GM06990 (cell line): ENCODE measurements at places on chromosomes 11 and 22.

DNA sequence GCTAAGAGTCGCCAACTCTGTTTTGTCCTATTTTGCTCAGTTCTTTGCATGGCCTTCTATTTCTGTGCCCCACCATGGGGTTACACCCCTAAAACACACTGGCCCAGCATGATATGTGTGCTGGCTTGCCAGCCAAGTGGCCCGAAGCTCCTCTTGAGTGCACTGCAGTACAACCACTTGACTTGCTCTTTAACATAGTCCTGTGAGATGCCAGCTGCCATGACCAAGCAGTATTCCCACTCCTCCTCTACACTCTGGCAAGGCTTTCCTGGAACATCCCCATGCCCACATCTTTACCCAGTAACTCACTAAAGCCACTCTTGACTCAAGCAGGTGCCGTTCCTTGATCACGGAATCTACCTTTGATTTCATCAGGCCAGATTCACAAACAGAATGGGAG is 102.9 kb upstream of the GAL start:
- DNase-seq: no peak

- DNase-seq: no peak
Observed at GRCh38 chr11:65798882-65799281, 12.0 kb downstream of the OVOL1 start.

GRCh38 chr22:26385164-26385563 is 43.9 kb upstream of the ASPHD2 start:
- no peak for DNase-seq

GRCh38 chr22:25068707-25069106 is 116.2 kb downstream of the KIAA1671 start:
- no peak for DNase-seq

DNA sequence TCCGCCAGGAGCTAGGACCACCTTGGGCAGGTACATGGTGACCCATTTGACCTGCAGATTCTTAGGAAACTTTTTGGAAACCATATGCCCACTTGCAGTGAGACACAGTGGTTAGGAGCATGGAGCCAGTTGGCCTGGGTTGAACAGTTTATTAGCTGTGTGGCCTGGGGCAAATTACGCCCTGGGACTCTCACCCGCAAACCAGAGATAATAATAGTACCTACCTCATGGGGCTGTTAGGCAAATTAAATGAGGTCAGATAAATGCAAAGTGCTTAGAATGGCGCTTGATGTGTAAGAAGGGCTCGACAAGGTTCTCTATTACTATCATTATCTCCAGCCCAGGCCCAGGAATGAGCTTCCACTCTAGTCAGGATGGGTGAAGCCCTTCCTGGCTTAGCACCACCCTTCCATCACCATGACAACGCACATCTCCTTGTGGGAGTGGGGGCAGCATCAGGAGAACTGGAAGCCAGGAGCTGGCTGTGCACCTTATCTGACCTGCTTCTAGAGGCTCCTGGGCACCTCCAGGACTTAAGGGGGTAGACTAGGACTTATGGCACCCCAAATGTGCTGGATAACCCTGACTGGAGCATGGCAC is 5.1 kb downstream of the SYT12 start:
- DNase-seq: peak; percentile 49

DNA sequence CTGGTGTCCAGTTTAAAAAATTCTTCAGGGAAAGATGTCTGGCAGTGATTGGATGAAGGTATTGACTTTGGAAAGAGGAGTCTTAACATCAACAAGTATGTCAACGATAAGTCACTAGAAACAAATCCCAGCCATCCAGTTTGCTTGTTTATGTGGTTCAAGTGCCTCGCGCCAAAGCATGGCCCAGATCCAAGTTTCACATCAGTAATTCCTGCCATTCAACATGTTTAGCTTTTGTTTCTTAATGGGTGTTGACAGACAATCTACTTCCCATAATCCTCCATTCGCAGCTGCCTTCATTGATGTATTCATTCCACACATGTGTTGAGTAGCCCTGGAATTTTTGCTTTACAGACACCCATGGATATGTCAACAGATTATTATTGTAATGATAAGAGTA is 77.8 kb downstream of the UBASH3B start:
- no peak for DNase-seq

GRCh38 chr22:48353116-48353947 is 1474.3 kb downstream of the BRD1 start:
- no peak for DNase-seq

- no peak for DNase-seq
Observed at GRCh38 chr11:74371269-74372052, 26.8 kb downstream of the PGM2L1 start.

DNA sequence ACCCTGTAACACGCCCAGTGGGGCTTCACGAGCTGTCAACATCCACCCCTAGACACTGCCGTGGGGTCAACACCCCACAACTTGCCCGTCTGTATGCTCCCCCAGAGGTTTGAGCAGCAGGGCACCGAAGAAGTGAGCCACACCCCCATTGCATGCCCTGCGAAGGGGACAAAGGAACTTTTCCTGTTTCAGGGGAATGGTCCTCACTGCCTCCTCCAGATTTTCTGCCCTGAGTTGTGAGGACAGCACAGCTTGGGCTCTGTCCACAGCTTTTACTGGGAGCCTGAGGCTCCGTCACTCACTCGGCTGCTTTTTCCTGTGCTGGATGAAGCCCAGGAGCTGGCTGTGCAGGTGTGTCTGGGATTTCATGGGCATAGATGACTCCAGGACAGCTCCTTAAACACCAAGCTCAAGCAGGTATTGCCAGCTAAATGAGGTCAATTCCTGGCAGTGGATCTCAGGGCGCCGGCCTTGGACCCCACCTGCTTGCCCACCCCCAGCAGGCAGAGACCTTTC is 40.2 kb upstream of the CCDC188 start:
- DNase-seq: no peak

- no peak for DNase-seq
Observed at GRCh38 chr11:61111786-61112517, 9.7 kb downstream of the CD5 start.

GRCh38 chr11:22467741-22468140 is 129.6 kb downstream of the SLC17A6 start:
- DNase-seq: no peak

- no peak for DNase-seq
Observed at GRCh38 chr11:15758857-15759465, 597.4 kb downstream of the SOX6 start.

DNA sequence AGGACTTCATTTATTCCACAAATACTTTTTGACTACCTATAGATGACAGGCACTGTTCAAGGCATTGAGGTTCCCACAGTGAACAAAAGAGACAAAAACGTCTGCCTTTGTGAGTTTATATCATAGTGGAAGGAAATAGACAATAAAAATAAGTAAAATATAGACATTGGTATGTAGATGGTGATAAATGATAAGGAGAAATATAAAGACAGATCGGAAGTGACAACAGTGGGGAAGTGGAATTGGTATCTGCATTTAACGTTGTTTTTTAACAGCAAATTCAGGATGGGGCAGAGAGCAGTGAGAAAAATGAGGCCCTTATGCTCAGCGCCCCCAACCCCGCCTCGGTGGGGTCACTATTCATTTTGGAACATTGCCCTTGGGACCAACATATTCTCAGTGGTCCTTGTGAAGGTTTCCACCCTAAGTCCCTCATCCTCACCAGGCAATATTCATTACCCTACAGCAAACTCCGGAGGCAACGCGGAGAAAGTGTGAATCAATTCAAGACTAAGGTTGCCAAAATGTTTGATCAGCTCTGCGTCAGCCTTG is 627 bp upstream of the PEX26 start:
- no peak for DNase-seq

- no peak for DNase-seq
Observed at GRCh38 chr11:69992943-69993694, 85.0 kb upstream of the ANO1 start.

- DNase-seq: no peak
Observed at GRCh38 chr11:56855217-56855616, 106.7 kb upstream of the OR9G4 start.

GRCh38 chr11:122785031-122785541 is 53.2 kb upstream of the CRTAM start:
- DNase-seq: no peak

GRCh38 chr11:19429108-19429760 is 188.5 kb upstream of the E2F8 start:
- no peak for DNase-seq

GRCh38 chr22:37225481-37225880 is 13.2 kb upstream of the SSTR3 start:
- DNase-seq: no peak

DNA sequence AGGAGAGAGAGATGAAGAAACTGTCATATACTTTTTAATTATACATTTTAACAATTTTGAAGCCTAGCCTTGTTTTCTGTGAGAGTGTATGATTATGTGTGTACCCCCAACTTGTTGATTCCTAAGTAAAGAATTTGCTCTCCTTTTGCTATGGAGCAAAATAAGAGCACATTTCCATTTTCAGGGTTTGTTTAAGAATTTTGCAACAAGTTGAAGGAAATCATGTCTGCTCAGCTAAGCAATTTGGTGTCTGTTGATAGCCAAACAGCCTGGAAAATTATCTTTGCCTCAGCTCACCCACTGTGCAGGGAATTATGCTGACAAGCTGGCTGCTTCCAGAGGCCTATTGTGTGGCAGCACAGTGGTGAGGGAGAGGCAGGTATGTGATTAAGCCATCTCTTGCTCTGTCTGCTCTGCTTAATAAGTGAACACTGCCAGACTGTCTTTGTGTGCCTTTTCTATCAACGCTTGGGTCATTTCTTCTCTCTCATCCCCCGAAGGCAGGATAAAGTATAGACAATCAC is 135.1 kb upstream of the TTC12 start:
- no peak for DNase-seq

- no peak for DNase-seq
Observed at GRCh38 chr11:112509300-112509699, 248.6 kb upstream of the PLET1 start.

- no peak for DNase-seq
Observed at GRCh38 chr11:33043221-33043830, 4.0 kb downstream of the TCP11L1 start.

DNA sequence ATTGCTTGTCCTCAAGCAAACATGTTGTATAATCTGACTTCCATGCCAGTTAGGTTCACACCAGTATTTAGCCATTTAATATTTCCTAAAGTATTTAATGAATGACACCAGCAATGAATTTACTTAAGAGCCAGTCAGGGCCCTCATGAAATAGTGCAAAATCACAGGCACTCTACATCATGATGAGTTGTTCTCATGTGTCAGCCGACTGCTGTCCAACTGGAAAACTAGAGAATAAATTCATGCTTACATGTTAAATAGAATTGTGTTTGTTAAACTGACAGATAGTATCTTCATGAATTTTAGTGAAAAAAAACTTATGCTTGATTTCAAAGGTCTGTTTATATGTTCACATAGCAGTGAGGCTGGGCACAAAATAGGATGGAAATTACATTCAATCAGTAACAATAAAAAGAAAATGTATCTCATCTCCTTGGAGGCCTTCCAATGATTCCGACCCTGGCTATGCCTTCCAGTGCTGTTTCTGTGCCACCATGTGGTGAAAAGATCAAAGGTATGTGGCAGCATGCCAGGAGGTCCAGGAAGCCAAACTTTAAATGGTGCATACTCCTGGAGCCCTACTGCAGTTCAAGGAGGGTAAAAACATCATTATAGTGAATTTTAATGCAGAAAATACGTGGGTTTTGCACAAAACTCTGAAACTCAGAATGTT is 45.2 kb downstream of the CTSC start:
- no peak for DNase-seq

DNA sequence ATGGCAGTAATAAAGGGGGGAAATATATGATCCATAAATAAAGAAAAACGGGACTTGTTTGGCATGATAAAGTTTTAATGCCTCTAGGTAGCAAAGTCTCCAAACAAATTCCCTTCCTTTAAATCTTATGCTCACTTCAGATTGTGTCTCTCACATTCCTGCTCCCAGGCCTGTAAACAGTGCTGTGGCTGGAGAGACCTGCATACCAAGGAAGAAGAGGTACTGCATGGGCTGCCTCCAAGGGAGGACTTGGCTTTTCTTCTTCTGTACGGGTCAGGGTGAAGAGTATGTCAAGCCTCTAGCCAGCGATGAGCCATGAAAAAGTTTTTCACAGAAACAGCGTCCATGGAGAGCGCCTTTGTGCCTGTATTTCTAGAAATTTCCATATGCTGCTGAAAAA is 161.8 kb downstream of the KIRREL3 start:
- no peak for DNase-seq

GRCh38 chr11:132681971-132682370 is 850.3 kb downstream of the OPCML start:
- no peak for DNase-seq

GRCh38 chr11:69918231-69918937 is 99.2 kb upstream of the FGF3 start:
- DNase-seq: no peak

GRCh38 chr22:21816787-21817496 is 50.5 kb downstream of the MAPK1 start:
- DNase-seq: peak; percentile 57

DNA sequence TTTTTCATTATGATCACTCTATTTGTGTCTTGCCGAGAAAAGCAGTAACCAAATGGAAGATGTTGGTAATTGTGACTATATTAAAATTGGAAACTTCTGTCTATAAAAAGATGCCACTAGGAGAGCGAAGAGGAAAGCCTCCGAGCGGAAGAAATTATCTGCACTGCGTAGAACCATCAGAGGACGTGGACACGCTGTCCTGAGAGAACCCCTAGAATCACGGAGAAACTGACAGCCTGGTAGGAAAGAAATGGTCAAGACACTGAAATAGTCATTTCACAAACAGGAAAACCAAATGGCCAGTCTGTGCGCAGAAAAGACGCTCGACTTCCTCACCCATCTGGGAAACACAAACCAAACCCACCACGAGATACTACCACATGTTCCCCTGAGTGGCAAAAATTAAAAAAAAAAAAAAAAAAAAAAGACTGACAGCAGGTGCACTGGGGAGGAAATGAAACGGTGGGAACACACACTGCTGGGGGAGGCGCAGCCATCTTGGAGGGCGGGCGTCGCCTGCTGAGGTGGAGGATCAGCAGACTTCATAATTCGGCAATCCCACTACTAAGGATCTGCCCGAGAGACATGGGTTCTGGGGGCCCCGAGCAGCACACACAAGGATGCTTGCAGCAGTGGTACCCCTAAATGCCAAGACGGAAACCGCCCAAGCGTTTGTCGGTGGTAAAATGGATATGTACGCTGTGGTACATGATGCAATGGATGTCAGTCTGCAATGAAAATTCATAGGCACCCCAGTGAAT is 21.3 kb downstream of the IFITM10 start:
- DNase-seq: no peak

DNA sequence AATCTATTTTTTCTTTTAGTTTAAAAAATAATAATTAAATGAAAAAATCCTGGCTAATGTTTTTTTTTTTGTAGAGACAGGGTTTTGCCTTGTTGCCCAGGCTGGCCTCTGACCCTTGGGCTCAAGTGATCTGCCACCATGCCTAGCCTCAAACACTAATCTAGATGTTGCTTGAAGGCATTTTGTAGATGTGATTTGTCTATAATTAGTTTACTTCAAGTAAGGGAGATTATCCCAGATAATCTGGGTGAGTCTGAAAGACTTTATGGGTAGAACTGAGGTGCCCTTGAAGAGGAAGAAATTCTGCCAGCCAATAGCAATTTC is 38.6 kb upstream of the RBFOX2 start:
- DNase-seq: no peak

DNA sequence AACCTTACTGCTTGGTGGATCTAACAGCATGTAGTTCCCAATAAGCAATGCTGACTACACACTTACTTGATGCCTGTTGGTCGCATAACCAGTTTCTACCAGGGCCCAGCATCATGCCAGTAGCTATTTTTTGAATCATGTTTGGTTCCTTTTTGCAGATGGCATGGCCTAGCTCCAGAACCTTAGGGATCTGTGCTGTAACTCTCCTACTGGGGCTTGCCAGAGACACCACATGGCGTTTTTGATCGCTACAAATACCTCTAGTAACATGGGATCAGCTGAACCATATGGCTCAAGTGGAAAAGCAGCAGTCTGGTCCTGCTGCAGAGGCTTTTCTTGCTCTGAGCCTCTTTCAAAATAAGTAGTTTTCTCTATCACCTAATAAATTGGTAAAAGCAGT is 654.6 kb upstream of the API5 start:
- no peak for DNase-seq
